ENCODE measurements at places on chromosomes 3 and 15.

GRCh38 chr3:153881201-153881600 lies 240.0 kb upstream of the ARHGEF26 start:
- no peak for DNase-seq

- DNase-seq: no peak
These were observed 25.6 kb upstream of the EIF4A2 start for GRCh38 chr3:186757686-186758220.

DNA sequence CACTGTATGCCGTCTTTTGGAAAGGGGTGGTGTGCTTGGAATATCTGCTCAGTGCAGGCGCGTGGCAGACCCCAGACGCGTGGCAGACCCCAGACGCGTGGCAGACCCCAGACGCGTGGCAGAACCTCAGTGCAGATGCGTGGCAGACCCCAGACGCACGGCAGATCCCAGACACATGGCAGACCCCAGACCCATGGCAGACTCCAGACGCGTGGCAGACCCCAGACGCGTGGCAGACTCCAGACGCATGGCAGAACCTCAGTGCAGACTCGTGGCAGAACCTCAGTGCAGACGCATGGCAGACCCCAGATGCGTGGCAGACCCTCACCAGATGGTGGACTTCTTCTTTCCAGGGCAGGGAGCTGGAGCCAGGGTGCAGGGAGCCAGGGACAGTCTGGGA lies 637 bp upstream of the MUC4 start:
- no peak for DNase-seq

- no peak for DNase-seq
These were observed 5.8 kb upstream of the PLD1 start for GRCh38 chr3:171815973-171816595.

DNA sequence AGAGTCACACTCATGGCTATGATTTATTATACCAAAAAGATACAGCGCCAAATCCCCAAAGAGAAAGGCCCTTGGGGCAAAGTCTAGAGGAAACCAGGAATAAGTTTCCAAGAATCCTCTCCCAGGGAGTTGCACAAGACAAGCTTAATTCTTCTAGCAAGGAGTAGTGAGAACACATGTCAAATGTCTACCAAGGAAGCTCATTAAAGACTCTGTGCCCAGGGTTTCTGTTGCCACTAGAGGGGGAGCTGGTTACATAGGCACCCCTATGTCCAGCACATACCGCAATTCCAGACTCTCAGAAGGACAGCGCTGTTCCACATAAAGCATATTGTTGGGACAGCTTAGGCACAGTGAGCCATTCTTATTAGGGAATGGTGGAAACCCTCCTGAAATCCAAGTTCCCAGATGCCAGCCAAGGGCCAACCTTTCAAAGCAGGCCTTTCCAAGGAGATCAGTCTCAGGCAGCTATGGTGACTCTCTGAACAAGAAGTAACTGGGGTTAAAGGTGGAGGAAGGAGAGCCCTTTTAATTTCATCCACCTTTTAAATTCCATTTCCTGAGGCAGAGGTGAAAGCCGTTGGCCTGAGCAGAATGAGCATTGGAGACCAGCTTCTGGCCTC lies 194.2 kb downstream of the UACA start:
- no peak for DNase-seq

DNA sequence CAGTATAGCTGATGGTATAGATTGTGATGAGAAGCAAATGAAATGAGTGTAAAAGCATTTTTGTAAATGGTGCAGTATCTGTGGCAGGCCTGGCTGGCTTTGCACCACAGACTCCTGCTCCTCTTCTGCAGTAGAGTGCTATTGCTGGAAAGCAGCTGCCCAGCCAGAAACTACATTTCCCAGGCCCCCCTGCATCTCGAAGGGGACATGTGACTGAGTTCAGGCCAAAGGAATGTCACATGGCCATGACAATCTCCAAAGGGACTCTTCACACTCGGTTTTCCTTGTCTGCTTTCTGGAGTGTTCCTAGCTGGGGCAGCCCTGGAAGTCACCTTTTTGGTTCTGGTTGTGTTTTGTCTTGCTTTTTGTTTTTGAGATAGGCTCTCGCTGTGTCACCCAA lies 277.1 kb downstream of the SUCLG2 start:
- no peak for DNase-seq

- no peak for DNase-seq
These were observed 35.7 kb upstream of the ABHD17C start for GRCh38 chr15:80659375-80659774.

GRCh38 chr3:217099-217813 lies 20.7 kb downstream of the CHL1 start:
- no peak for DNase-seq

DNA sequence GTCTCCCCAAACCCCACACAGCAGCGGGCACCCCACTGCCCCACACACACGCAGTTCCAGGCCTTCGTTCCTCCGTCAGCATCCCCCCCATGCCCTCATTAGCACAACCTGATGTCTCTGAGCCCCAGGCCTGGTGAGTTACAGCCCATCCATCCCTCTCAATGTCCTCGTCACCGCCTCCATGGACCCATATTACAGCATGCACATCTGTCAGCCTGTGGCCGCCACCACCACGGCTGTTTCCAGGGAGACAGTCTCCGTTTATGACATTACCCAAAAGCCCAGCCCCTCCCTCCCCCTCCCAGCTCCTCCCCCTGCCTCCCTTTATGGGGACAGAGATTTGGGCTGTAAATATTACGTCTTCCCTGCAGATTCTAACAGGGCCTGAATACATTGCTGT lies 143.1 kb upstream of the LINGO1 start:
- no peak for DNase-seq

DNA sequence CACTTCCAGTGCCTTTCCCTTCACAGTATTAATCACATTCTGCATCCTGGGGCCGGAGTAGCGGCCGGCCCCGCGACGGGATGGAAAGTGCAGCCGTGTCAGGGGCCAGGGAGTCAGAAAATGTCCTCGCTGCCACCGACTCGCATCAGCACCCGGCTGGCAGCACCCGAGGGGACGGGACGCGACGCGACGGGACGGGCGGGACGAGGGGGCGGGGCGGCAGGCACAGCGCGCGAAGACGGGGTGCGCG lies 353 bp downstream of the ATG3 start:
- DNase-seq: no peak

- DNase-seq: no peak
These were observed 52.3 kb downstream of the EPHB1 start for GRCh38 chr3:134847349-134847748.

- DNase-seq: no peak
These were observed 166.7 kb downstream of the NUP210 start for GRCh38 chr3:13253208-13253937.

- DNase-seq: no peak
These were observed 30.2 kb downstream of the CACNA1D start for GRCh38 chr3:53524566-53524965.

DNA sequence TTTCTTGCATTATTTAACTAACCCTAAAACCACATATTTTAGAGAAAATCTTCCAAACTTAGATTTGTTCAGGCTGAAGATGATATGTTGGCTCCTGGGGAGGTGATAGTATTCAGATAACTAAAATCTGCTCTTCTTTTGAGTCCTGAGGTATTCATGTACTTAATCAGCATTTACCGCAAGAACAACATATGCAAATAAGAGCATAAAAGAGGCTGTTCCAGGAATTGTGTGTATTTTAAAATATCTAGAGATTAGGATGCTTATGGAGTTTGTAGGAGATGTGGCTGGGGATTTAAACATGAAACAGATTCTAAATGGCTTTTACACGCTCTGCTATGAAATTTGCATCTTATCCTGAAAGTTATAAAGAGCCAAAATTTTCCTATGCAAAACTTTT lies 298.2 kb downstream of the EPHA3 start:
- DNase-seq: no peak

- DNase-seq: no peak
These were observed 13.7 kb downstream of the OXTR start for GRCh38 chr3:8755564-8756237.

DNA sequence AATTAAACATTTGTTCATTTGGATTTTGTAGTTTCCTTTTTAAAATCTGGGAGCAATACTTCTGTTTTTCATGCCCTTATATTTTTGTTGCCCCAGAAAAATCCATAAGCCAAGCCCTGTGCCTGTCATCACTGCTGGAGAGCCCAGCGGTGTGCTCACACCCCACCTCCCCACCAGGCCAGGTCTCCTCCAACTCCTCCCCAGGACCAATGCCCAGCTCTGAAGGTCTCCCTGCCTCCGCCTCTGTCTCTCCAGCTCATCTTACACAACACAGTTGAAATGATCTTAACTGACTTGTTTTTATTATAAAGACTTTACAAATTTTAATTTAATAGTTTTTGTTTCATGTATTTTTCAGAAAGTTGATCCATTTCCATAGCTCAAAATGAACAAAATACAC lies 66.4 kb downstream of the RHCG start:
- no peak for DNase-seq

DNA sequence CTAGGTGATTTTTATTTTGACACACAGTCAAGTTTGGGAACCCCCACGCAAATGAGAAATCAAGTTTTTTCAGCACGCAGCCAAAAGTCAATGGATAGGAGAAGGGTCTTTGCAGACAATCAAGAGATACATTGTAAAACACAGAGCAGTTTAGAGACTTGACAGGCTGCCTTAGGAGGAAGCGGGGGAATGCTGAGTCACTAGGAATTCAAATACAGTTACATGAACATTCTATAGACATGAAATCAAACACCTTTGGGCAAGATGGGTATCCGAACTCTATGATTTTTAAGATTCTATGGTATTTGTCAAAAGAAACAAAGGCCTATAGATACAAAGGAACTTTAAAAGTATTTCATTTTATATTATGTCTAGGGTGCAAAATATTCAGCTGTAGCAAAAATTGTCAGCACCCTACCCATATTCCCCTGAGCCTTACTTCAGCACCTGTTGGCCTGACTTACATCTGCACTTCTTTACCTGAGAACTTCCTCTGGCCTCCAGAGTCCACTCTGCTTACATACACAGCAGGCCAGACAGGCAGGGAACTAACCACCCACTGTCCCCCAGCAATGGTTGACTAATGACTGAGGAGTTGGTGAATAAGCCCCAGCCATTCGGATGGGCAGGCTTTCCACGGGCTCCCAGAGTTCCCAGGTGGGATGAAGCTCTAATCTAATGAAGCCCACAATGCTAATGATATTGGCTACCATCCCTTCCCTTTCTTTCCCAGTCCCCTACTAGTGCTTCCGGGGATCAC lies 289.3 kb upstream of the RORA start:
- no peak for DNase-seq

DNA sequence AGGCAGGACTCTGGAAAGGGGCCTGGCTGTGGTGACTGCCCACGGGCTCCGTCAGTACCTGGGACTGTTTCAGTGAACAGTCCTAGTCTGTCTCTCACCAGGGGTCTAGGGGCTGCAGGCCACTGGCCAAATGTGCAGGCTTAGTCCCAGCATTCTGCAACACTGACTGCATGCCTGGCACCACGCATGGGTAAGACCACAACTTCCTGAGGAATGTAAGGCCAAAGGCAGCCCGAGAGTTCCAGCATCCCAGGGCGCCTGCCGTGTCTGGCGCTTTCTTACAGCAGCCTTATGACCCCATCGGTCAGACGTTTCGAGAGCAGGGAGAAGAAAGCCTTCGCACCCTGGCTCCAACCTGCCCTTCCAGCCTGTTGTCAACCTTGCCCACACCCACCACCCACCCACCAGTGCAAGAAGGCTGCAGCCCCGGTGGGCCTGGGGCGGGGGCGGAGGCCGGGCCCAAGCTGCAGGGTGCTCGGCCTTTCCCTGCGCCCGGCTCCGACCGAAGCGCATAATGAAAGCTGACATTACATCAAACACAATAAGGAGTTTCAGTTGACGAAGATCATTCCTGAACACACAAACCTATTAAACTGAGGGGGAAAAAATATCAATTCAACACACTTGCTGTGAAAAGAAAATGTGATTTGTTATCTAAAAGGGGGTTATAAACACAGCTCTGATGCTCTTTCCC lies 29.5 kb upstream of the TMEM115 start:
- no peak for DNase-seq

DNA sequence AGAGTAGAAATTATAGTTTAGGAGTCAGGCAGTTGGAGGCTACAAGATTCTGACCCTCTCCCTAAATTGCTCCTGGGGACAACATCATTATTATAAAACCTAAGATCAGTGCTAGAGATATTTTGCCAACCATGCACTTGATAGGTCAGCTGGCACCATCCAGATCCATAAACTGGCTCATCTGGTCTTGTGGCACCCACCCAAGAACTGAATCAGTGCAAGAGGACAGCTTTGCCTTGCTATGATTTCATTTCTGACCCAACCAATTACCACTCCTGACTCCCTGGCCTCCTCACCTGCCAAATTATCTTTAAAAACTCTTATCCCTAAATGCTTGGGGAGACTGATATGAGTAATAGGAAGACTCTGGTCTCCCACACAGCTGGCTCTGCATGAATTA lies 461.1 kb upstream of the TGFBR2 start:
- DNase-seq: no peak

- no peak for DNase-seq
These were observed 7.7 kb downstream of the CCR9 start for GRCh38 chr3:45894015-45894414.

- no peak for DNase-seq
These were observed 1531.1 kb downstream of the SI start for GRCh38 chr3:163547014-163547685.

DNA sequence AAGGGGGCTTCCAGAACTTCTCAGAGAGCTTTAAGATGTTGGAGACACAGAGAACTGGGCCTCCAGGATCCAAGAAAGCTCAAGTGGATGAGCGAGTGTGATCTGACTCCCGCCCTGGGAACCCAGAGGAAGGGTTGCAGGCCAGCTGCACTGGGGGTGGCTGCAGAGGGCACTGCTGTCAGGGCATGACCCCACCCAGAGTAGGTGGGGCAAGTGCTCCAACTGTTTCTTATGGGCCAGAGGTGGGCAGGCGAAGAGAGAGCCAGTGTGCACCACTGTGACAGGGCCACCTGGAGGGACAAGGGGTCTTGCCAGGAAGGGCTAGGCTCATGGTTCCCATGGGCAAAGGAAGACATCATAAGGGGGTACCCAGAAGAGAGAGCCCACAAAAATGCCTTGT lies 48.8 kb downstream of the EXOG start:
- DNase-seq: no peak

- no peak for DNase-seq
These were observed 138.8 kb downstream of the MYLK start for GRCh38 chr3:123745184-123745855.

DNA sequence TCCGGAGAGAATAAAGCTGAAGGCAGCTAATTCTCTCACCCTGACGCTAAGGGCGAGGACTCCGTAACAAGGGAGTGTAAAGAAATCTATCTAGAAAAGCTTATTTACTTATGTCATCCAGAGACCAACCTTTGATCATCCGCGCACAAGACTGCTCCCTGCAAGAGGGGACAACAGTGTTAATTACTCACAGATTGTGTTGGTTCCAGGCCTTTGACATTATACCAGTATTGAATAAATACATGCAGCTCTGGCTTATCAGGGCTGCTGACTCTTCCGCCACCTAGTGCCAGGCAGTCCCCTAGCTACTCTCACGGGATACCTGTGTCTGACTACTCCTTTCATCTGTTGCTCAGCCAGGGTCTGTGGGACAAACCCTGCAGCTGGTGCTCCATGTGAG lies 211.7 kb downstream of the DTWD1 start:
- no peak for DNase-seq
